ENCODE measurements at places on chromosomes 16 and 17.

DNA sequence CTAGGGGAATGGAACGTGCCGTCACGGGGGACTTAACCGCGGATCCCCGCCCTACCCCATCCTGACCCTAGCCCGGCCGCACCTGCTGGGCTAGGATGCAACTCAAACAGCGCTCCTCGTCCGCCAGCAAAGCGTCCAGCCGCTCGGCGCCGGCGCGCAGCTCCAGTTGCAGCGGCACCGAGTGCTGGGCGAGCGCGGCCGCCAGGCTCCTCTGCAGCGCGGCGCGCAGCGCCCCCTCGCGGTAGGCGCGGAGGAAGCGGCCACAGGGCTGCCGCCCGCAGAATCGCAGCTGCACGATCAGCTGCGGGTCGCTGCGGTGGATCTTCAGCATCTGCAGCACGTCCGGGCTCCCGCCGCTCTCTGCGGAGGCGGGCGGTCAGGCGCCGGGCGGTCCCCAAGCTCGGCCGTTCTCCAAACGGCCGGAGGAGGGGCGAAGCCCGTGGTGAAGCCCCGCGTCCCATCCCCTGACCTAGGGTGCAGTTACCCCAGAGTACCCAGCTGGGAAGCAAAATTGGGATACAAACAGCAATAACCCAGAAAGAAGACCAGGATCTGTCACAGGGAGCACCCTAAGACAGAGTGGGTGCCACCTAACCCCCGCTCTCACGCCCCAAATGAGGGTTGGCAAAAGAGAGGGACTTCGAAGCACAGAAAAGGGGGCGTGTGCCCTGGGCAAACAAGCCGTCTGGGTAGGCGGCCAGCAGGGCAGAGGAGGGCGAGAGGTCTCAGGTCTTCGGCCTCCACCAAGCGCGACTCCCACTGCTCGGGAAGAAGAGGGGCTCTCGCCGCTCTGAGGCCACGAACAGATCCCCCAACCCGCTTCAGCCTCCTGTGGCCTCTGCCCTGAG lies 4.2 kb downstream of the TRADD start:
- no peak for DNase-seq

DNA sequence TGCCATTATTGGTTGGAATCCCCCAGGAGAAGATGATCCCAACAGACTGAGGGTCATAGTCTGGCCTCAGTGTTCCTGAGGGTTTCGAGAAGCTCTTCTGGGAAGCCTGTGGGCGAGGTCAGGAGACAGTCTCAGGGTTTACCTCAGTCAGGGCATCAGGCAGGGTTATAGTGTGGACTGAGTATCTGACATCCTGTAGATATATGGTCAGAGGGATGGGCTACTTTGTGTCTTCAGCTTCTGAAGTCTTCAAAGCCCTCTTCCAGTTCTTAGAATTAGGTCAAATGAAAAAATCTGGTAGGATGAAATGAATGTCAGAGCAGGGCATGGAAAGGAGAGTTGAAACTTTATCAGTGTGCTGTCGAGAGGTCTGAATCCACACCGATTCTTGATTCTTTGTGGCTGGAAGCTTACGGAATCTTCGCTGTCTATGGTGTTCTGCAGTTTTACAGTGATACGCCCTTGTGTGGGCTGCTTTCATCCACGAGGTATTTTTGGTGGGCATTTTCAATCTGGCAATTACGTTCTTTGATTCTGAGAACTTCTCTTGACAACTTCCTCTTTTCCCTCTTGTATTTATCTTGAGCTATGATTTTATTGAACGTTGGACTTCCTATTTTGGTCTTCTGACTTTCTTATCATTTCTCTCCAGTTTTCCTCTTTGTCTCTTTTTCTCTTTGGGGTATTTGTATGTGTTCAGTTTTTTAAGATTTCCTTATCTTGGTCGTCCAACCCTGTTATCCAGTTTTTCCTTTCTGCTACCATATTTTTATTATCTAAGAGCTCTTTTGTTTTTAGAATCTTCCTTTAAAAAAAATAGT lies 30.4 kb downstream of the BPTF start:
- DNase-seq: no peak

DNA sequence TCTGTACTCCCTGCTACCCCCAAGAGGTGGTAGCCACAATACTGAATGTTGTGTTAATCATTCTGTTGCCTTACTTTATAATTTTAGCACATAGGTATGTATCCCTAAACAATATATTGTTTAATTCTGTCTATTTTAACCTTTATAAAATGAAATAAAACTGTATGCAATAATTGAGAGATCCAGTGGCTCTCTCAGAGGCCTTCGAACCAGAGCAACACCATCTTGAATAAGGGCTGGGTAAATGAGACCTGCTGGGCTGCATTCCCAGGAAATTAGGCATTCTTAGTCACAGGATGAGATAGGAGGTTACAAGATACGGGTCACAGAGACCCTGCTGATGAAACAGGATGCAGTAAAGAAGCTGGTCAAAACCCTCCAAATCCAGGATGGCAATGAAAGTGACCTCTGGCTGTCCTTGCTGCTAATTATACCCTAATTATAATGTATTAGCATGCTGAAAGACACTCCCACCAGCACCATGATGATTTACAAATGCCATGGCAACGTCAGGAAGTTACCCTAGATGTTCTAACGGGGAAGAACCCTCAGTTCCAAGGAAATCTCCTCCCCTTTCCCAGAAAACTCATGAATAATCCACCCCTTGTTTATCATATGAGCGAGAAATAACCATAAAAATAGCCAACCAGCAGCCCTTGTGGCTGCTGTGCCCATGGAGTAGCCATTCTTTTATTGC lies 2.0 kb upstream of the CANT1 start:
- DNase-seq: no peak

GRCh38 chr17:43702637-43703036 lies 40.9 kb upstream of the MEOX1 start:
- DNase-seq: no peak

GRCh38 chr17:58305626-58306025 lies 23.0 kb downstream of the TSPOAP1 start:
- no peak for DNase-seq

DNA sequence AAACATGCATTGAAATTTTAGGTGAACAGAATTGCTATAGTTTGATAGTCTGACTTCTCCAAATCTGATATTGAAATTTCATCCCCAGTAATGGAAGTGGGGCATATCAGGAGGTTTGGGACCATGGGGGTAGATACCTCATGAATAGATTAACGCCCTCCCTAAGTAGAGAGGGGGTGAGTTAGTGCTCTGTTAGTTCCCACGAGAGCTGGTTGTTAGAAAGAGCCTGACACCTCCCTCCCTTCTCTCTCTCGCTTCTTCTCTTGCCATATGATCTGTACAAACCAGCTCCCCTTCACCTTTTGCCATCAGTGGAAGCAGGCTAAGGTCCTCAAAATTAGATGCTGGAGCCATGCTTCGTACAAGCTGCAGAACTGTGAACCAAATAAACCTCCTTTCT lies 78.8 kb downstream of the BRIP1 start:
- no peak for DNase-seq

- DNase-seq: no peak
Observed at GRCh38 chr16:56369202-56369601, 56.1 kb downstream of the AMFR start.

GRCh38 chr16:2175454-2175853 lies 19.9 kb downstream of the TRAF7 start:
- DNase-seq: no peak

- DNase-seq: no peak
Observed at GRCh38 chr16:61500851-61501250, 535.4 kb downstream of the CDH8 start.

- DNase-seq: no peak
Observed at GRCh38 chr17:4617090-4617489, 24.4 kb downstream of the ALOX15 start.

DNA sequence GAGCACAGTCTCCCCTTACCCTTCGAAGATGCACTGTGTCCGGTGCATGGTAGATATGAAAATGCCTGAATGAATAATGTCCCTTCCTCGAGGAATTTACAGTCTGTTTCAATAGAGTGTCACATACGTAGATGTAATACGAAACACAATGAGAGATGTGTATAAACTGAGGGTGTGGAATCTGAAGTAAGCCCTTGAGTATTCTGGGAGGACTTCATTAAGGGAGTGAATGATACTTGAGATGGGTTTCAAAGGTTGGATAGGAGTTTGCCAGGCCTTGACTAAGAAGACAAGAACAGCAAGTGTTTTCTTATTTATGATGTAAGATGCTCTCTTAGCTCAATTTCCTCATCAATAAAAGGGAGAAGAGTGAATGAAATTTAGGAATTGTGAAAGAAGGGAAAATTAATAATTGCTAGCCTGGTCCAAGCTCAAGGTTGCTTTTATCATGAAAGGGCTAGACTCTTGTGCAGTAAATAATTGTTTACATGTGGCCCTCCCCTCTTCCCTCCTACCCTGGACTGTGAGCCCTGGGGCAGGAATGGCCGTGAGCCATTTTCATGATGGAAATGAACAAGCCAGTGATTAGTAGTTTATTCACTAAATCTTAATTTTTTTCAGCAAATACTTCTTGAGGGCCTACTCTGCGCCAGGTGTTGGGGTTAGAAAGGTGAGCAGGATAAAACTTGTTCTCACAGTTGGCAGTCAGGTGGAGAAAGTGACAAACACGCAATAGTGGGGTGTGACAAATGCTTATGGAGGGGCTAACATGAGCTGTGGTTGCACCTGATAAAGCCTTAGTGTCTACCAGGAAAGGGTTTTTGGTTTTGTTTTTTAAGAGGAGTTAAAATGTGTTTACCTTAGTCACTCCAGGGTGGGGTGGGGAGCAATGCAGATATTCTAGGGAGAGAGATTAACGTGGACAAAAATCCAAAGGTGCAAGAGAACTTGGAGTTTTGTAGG lies 1.6 kb downstream of the KIF22 start:
- no peak for DNase-seq

DNA sequence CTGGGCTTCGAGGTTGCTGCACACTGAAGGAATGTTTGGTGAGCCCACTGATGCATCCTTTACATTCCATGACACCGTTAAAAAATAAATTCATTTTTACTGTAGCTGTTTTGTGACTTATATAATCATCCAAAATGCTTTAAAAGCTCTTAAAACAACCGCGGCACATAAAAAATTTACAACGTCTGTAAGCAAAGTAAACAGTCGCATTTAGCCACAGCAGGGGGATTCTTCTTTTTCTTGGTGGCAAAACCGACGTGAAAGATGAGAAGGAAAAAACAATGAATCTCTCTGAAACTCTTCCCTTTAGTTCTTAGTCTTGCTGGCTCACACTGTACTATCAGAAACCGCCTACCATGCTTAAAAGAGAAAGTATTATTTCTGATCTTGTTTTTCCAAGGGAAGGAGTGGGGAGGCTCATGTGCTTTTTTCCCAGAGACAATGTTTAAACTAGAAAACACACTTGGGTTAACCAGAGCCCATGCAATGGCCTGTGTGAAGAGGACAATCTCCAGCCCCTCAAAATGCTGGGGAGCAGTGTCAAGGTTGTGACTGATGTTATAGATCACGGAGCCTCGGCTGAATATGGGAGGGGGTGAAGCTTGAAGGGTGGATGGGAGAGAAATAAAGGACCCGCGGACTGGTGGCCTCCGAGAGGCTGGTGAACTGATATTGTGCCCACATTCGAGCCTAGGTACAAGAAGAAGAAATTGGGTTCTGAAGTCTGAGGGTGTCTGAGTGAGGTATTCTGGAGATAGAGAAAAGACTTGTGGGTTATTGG lies 91.1 kb downstream of the IRF8 start:
- no peak for DNase-seq

DNA sequence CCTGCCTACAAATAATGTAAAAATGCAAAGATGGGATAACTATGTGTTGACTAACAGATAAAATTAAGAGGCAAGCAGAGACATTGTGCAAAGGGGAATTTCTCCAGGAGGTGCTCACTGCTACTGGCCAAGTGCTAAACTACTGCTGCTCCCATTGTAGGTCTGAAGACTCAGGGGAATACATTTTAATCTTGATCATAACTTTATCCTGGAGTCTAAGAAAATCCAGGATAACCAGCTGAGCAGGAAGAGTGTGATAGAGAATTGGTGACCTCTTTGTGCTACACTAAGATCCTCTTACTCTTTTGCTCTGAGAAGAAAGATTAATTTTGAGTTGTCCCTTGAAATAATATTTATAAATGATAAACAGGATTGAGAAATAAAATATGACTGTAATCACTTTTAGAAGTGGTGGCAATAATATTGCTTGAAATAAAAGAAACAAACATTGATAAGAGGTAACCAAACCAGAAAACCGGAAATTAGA lies 5.9 kb downstream of the RNF43 start:
- DNase-seq: no peak

- DNase-seq: no peak
Observed at GRCh38 chr17:72996791-72997190, 95.7 kb downstream of the SLC39A11 start.

- DNase-seq: no peak
Observed at GRCh38 chr16:35516551-35516950, 2057.1 kb downstream of the TP53TG3F start.

GRCh38 chr16:19940195-19940594 lies 55.5 kb upstream of the GPRC5B start:
- DNase-seq: no peak

DNA sequence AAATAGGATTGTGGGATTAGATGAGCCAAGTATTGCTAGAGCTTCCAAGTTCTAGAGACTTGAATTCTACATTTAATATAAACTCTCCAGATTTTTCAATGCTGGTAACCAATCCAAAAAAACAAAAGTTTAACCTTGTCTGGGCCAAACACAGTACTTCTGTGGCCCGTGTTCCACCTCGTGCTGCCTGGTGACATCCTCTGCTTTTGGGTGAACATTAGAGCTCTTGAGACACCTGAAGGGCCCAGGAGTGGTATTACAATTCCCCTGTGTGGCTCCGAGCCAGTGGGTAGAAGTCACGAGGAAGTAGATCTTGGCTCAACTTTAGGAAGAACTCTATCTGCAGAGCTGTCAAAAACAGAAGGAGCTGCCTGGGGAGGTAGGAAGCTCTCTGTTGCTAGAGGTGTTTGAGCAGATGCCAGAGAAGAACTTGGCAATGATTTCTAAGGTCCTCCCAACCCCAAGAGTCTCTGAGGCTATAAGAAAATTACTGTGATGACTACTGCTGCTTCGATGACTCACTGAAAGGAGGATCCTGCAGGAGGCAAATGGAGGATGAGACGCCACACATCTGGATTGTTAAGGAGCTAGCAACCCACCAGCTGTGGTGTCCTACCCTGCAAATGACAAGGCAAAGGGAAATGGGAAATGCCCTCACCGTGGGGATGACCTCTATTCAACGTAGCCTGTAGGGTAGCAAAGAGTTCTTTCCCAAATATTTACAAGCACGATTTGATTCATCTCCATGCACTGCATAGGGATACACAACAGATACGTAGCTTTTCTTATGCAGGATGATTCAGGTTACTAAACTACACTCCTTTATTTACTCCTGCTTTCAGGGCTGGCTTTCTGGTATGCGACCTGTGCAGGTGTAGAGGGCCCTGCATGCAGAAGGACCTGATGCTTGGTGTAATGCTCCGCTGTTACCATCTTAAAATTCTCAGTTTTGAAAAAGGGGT lies 45.8 kb upstream of the GAS7 start:
- DNase-seq: no peak

DNA sequence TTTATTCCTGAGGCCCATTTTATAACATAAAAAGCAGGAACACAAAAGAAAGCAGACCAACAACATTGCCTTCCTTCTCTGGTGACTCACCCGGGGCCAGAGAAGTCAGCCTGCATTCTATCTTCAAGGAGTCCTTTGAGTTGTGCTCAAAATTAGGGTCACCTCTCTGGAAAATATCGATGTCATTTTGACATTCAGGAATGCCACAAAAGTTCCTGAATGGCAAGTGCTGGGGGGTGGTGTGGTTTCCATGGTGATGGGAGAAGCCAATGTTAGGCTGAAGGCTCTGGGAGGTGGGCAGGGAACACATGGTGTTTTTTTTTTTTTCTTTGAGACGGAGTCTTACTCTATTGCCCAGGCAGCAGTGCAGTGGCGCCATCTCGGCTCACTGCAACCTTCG lies 159.6 kb downstream of the HAPSTR1 start:
- no peak for DNase-seq
